ENCODE measurements at places on chromosomes 12 and 14. TPM values are rescaled to one million over a fixed set of nuclear protein-coding genes. Genes with fewer than 3 reads are reported as not detected.

The LRRC23 gene
- 14.0 TPM for total RNA-seq

The PTCSC3 gene
- not detected for total RNA-seq

The PMCH gene
- not detected for total RNA-seq

The KLRK1 gene
- total RNA-seq = not detected

The CLEC9A gene
- not detected for total RNA-seq
